ENCODE measurements at places on chromosomes 6 and 20. TPM values are rescaled to one million over a fixed set of nuclear protein-coding genes. Genes with fewer than 3 reads are reported as not detected.

GRCh38 chr20:49751397-49751736 lies 37.7 kb upstream of the B4GALT5 start:
- H3K27me3 ChIP-seq = no peaks in the 10 kb centered on the region
- peak overlapping the region; percentile 59 for H3K27ac ChIP-seq
- H3K4me3 ChIP-seq = no peak overlapping the region
- H3K36me3 ChIP-seq = no peaks in the 10 kb centered on the region
- no peak for DNase-seq
- peaks cover 32% of the 10 kb centered on the region for H3K4me1 ChIP-seq

SIRPD gene
- total RNA-seq = not detected

- H3K27me3 ChIP-seq = no peaks in the 10 kb centered on the region
- H3K36me3 ChIP-seq = no peaks in the 10 kb centered on the region
- H3K4me3 ChIP-seq = no peak overlapping the region
- peaks cover 30% of the 10 kb centered on the region for H3K4me1 ChIP-seq
- no peak overlapping the region for H3K27ac ChIP-seq
These were observed 6.4 kb upstream of the CST3 start for GRCh38 chr20:23644164-23644563.

SOX18 gene
- 5.9 TPM for total RNA-seq

DNA sequence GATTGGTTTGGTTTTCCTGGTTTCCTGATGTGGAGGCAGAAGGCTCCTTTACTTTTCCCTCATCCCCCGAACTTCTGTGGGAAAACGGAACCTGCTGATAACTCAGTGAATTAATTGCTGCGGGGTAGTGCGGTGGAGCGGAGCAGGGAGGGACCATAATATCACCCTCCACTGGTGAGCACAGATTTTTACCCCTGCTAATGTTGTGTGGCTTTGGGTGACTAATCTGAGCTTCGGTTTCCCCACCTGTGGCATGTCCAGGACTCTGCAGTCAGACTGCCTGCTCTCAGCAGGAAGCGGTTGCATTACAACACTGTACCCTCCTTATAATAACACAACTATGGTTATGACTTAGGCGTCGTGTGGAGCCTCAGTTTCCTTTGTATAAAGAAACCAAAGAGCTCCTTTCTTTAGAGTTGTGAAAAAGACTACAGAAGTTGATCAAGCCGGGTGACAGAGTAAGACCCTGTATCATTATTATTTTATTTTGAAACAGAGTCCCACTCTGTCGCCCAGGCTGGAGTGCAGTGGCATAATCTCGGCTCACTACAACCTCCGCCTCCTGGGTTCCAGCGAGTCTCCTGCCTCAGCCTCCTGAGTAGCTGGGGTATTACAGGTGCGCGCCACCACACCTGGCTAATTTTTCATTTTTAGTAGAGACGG lies 2.2 kb upstream of the ID1 start:
- no peaks in the 10 kb centered on the region for H3K36me3 ChIP-seq
- no peak overlapping the region for H3K4me3 ChIP-seq
- no peaks in the 10 kb centered on the region for H3K27me3 ChIP-seq
- peak; percentile 58 for DNase-seq
- H3K4me1 ChIP-seq = no peaks in the 10 kb centered on the region

Measured in gastrocnemius medialis (tissue), 4 donors.